ENCODE measurements at places on chromosomes 16 and 17.

DNA sequence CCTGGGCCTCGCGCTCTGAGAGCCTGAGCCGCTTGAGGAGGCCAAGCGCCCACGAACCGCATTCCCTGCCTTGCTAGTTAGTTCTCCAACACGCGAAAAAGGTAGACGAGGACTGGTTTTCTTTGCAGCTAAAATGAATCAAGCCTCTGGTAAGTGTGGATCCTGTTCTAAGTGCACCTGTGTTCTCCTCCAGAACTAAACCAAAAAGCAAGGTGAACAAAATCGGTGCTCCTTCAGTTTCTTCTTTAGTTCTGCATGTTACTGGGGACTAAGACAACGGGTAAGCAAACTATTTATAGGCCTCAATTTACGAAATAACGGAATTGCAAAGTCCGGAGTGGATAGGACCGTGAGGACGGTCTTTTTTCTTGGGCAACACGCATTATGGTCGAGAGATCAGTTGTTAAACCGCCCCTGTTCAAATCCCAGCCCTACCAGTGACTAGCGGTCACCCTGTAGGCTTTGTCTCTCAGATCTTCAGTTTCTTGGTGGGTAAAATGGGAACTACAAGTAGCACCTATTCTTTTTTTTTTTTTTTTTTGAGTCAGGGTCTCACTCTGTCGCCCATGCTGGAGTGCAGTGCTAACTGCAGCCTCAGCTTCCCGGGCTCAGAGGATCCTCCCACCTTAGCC lies 993 bp upstream of the ANKRD11 start:
- no peak for DNase-seq

DNA sequence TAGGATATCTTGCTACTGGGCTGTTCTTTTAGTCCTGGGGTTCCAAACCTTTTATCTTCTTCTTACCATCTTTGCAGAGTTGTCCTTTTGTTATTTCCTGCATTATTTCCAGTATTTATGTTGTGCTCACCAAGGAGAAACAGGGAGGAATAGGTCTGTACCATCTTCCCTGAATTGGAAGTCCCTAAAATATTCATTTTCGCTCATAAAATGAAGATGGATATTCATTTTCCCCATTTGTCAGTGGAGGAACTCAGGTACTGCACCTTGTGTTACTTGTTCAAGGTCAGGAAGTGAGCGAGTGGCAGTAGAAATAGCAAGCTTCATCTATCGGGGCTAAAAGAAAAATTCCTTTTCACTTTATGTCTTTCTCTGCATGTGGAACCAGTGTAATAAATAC lies 989.7 kb downstream of the CDH11 start:
- DNase-seq = no peak

DNA sequence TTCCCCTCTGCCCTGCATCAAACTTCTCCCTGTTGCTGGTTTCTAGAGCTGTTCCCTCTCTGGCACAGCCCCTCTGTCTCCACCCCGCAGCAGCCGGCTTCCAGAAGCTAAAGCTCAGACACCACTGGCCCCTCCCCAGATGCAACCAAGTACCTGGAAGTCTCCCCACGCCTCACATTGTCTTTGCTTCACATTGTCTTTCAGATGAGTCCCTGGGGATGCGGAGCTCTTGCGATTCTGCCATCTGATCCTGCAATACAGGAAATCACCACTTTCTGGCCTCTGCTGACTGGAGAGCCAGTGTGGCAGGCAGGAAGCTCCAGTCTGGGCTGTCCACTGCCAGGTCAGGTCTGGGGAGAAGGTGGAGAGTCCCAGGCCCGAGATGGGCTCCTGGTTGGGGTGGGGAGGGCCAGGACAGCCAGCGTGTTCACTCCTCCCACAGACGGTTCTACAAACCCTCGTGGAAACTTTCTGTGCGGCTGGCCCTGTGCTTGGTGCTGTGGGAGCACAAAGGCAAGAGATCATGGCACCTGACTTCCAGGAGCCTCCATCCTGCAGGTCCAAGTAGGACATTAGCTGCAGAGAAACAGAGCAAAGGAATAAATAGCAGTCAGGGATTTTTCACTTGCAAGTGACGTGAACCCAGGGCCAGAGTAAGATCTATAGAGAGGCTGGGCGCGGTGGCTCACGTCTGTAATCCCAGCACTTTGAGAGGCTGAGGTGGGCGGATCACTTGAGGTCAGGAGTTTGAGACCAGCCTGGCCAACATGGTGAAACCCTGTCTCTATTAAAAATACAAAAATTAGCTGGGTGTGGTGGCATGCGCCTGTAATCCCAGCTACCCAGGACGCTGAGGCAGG lies 47.9 kb upstream of the MAP3K14 start:
- peak; percentile 50 for DNase-seq

GRCh38 chr17:14886200-14886739 lies 378.9 kb downstream of the PMP22 start:
- DNase-seq = no peak

DNA sequence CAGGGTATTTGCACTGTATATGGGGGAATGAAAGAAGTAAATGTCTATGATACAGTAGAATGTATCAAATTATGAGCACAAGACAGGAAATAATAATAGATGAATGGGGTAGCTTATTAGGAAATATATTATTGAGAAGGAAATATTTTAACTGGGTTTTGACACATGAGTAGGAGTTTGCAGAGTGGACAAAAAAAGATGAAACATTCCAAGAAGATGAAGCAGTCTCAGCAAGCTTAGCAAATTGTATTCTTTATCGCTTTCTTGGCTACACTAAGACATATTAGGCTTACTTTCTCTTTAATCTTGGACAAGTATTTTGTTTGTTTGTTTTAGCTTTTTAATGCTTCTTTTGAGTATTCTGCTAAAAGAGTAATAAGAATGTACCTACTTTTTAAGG lies 1.3 kb upstream of the KRTAP4-9 start:
- no peak for DNase-seq

GRCh38 chr17:17314501-17315071 lies 11.4 kb downstream of the NT5M start:
- no peak for DNase-seq

- no peak for DNase-seq
Observed at GRCh38 chr16:52437277-52437670, 109.7 kb downstream of the TOX3 start.

DNA sequence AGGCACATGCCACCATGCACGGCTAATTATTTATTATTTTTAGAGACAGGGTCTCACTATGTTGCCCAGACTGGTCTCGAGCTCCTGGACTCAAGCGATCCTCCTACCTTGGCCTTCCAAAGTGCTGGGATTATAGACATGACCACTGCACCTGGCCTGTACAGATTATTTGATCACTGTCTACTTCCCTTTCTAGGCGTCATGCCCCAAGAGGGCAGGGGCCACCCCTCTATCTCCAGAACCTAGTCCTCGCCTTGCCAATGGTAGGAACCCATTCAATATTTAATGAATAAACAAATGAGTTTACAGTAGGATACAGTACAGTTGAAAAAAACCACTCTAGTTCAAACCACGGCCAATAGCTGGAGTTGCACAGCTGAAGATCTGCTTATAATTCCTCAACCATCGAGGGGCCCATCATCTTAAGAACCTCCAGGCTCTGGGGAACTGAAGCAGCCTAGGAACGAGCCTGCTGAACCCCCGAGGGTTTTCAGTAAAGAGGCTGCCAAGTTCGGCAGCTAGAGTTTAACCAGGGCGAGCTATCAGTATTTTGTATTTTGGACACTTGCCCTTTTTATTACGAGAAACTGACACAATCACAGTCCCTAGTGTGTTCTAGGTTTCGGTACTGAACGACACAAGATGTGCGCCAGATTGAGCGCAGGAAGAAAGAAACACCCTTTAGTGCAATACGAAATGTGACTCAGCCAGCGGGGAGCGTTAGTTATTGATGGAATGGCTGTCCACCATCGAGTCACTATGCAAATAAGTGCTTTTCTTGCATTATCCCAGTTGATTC lies 14.6 kb downstream of the ADCY9 start:
- no peak for DNase-seq

- DNase-seq = no peak
Observed at GRCh38 chr17:48052956-48053757, 5.0 kb downstream of the NFE2L1 start.

DNA sequence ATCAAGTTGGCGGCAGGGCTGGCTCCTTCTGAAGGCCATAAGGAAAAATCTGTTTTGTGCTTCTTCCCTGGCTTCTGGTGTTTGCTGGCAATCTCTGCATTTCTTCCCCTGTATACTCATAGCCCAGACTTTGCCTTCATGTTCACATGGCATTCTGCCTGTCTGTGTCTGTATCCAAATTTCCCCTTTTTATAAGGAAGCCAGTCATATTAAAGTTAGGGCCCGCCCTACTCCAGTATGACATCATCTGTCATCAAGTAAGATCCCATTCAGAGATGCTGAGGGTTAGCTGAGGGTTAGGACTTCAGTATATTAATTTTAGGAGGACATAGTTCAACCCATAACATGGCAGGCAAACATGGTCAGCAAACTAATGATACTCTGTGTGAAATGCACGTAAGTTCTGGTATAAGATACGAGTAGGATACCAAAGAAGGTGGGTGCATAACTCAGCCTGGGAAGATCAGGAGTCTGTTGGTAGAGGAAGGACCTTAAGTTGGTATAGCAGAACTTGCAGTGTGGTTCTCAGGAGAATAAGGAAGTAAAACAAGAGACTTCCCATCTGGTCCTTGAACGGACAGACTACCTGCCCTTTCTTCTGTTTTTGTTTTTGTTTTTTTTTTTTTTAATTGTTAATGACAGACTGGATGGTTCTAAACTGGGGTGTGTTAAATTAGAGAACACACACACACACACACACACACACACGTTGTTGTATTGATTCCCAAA lies 13.9 kb downstream of the MAP2K6 start:
- DNase-seq = no peak

GRCh38 chr17:1592751-1593629 lies 30.4 kb upstream of the PITPNA start:
- DNase-seq = no peak

DNA sequence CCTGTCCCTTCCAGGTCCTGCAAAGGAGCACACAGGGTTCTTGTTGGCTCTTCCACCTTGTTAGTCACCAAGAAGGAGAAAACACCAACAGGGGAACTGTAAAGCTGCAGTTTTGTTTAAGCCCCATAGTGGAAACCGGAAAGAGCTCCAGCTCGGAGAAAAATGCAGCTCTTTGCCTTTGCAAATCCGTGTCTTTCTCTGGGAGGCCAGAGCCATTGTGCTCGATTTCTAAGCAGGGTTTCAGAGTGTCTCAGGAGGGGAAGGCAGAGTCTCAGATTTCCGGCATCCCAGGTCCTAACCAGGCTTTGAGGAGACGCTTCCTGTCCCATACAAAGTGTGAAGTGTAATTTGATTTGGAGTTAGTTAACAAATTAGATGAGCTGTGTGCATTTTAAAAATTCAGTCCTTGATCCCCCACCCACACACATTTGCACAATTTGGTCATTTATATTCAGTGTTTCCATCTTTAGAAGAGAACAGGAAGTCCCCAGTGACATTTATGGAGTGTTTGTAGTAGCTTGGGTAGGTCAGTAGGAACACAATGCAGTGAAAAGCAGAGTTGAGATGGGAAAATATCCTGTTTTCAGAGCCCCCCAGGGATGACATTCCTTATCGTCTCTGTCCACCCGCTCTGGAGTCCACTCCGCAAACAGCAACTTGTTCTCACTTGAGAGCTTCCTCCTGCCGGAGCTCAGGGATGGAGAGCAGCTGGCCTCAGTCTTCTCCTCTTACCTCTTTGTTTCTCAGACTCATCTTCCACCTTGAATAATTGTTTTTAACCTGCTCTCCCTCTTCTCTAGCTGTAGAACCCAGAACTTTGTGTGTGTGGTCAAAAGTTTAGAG lies 331.9 kb downstream of the SEC14L1 start:
- DNase-seq = peak; percentile 78

- DNase-seq = no peak
Observed at GRCh38 chr17:77444628-77444983, 303.8 kb downstream of the SEC14L1 start.

GRCh38 chr17:71188811-71189492 lies 931.9 kb upstream of the SOX9 start:
- DNase-seq = no peak

GRCh38 chr17:45790296-45790922 lies 6.3 kb downstream of the CRHR1 start:
- no peak for DNase-seq

- DNase-seq = peak; percentile 73
Observed at GRCh38 chr17:36705874-36706731, 104.7 kb downstream of the MRM1 start.

- no peak for DNase-seq
Observed at GRCh38 chr16:84059946-84060901, 17.6 kb upstream of the SLC38A8 start.

- DNase-seq = no peak
Observed at GRCh38 chr17:50598487-50598886, 36.2 kb upstream of the ABCC3 start.

DNA sequence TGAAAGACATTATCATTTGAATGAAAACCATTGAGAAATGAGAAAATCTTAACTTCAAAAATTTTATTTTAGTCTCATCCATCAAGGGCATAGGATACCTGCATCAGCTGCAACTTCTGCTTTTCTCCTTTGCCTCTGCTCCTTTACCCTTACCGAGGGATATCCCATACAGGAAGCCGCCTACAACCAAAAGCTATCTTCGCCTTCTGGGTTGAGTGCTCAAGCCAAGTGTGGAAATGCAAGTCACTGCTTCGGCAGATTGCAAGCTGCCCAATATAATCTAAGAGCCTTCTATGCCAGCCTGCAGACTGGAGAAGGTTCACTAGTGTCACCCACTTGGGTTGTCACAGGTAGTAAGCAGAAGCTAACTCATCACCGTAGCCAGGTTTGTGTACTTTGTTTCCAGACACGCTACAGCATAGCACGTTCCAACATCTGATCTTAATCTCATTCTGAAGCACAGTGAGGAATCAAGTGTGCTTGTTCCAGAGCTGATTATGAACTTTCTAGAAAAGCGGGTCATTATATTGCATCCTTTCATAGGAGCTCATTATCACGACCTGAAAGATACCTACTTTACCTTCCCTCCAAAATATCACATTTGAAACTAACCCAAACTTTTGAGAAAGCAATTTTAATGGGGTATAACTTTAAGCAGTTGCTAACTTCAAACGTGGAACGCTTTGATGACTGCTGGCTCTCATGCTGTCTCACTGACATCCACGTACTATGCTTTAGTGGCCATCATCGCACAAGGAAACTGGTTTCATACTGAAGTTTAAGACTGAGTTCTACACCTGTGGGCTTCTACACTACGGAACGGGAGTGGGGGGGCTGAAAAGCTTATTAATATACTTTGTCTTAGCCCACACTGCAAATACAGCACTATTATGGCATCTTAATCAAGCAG lies 8.0 kb upstream of the UNK start:
- no peak for DNase-seq

- no peak for DNase-seq
Observed at GRCh38 chr17:43406676-43407645, 8.2 kb downstream of the ARL4D start.

- DNase-seq = no peak
Observed at GRCh38 chr17:18382441-18383078, 5.0 kb downstream of the EVPLL start.

DNA sequence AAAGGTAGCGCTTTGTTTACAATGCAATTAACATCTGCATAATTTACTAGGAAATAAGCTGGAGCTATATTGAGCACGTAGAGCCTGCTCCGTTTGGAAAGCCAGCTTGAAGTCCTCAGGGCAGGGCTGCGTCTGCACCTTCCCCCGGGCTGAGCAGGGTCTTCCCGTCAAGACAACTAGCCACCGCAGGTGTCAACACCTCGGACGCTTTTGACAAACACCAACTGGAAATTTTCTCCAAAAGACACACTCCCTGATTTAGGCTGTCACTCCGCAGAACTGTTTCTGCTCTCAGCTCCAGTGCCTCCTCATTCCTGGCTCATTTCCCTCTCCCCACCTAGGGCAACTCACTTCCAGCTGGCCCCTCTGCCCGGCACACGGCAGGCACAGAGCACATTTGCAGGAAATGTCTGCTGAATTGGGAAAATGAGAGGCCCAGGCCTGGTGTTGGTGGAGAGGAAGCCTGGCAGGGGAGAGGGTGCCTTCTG lies 170.3 kb downstream of the MAF start:
- DNase-seq = no peak
